ENCODE measurements at places on chromosomes 1 and 21.

GRCh38 chr1:53567450-53567849, 108.3 kb downstream of the DMRTB1 start:
- DNase-seq = no peak

- DNase-seq = no peak
These were observed 12.0 kb downstream of the SLAMF1 start for GRCh38 chr1:160634543-160635491.

- no peak for DNase-seq
These were observed 5.1 kb upstream of the OSCP1 start for GRCh38 chr1:36455386-36455785.

GRCh38 chr1:230641346-230641745, 935 bp upstream of the COG2 start:
- DNase-seq = no peak

- no peak for DNase-seq
These were observed 130.7 kb upstream of the IGSF21 start for GRCh38 chr1:17976854-17977253.

DNA sequence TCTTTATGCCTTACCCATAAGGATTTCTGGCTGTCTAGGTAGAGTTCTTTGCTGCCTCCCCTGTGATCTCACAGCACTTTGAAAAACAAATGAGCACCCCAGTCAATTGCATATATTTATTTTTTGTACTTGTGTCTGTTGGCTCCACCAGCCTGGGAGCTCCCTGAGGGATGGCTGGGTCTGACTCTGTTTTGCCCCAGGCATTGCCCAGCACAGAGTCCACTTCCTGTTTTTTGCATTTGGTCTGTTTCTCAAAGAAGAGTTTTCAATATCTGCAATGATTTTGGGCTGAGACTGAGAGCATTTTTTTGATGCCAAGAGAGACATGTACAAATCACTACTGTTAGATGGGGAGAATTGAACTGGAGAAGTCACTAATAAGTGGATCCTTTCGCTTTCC, 125.0 kb downstream of the FOXD2 start:
- DNase-seq = no peak

DNA sequence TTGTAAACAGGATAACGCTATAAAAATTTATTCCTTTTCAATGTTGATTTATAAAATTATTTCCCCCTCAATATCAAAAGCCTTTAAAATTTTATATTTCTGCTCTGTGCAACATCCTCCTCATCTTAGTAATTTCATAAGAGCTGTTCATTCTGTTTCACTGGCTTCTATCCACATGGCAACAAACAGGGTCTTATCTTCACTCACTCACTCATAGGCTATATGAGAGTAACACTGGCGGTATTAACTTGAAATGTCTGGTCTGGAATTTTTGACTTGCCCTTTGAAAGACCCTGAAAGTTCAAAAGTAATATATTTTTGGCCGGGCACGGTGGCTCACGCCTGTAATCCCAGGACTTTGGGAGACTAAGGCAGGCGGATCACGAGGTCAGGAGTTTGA, 77.4 kb upstream of the KRTAP11-1 start:
- no peak for DNase-seq

GRCh38 chr21:42892582-42892930, 553 bp upstream of the NDUFV3 start:
- no peak for DNase-seq

GRCh38 chr1:53325326-53326087, 2.4 kb downstream of the LRP8 start:
- DNase-seq = no peak
